Activated T-cell treated with anti-CD3 and anti-CD28 coated beads, Interleukin-2, amount 50 U/mL, for 4 hours (primary cell): ENCODE measurements at places on chromosomes 3 and 15. TPM values are rescaled to one million over a fixed set of nuclear protein-coding genes. Genes with fewer than 3 reads are reported as not detected.

DNA sequence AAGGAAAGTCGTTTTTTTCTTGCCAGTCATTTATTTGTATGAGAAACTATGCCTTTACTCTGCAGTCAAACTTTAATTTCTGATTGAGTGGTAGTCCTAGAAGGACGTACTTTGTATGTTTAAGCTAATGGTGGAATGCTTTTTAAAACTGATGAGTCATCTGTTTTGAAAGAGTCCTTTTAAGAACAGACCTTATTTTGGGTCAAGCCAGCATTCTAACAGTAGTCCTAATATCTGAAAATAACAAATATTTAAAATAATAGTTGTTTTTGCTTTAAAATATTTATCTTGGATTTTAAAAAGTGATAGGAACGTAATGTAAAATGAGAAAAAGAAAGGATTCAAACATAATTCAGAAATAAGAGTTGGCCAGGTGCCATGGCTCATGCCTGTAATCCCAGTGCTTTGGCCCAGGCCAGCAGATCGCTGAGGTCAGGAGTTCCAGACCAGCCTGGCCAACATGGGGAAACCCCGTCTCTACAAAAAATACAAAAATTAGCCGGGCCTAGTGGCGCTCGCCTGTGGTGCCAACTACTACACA lies 1.3 kb upstream of the LRRC58 start:
- no peak for DNase-seq

GRCh38 chr15:67064607-67065530 lies 533 bp upstream of the SMAD3 start:
- peak; percentile 24 for DNase-seq

DNA sequence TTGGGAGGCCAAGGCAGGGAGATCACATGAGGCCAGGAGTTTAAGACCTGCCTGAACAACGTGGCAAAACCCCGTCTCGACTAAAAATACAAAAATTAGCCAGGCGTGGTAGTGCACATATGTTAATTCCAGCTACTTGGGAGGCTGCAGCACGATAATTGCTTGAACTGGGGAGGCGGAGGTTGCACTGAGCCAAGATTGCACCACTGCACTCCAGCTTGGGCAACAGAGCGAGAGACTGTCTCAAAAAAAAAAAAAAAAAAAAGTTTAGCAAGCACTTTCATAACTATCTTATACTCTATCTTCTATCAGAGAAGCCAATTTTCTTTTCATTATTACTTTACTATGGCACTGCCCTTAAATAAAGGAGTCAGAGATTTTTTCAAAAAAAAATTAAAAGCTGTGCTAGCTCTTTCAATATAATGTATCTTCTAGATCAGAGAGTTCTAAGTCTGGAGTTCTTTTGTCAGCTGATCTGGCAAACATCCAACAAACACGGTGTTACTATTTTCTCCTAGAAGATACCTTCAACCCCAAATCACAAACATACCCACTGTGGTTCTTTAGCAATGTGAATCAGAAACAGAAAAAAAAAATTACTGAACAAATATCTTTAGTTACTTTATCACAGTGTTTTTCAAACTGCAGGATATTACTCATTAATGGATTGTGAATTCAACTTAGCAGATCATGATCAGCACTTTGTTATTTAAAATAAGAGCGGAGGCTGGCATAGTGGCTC lies 3.0 kb downstream of the ZNF770 start:
- DNase-seq: no peak

DNA sequence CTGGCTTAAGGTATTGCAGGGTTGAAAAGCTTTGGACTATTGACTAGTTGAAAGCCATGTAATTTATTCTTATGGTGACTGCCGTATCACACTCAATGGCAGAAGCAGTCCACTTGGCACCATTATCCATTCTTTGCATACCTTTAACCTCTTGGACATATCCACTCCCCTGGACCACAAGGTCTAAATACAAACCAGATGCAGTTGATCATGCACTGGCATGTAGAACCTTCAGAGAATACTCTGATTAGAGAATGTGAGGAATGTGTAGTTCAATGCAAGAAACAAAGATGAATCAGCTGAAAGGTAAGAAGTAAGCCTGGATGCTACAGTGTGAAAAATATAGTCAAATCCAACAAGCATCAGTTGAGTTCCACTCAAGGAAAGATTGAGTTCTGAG lies 93.1 kb downstream of the FRMD5 start:
- DNase-seq: no peak

GRCh38 chr3:10707400-10708215 lies 108.4 kb upstream of the SLC6A11 start:
- DNase-seq: no peak

DNA sequence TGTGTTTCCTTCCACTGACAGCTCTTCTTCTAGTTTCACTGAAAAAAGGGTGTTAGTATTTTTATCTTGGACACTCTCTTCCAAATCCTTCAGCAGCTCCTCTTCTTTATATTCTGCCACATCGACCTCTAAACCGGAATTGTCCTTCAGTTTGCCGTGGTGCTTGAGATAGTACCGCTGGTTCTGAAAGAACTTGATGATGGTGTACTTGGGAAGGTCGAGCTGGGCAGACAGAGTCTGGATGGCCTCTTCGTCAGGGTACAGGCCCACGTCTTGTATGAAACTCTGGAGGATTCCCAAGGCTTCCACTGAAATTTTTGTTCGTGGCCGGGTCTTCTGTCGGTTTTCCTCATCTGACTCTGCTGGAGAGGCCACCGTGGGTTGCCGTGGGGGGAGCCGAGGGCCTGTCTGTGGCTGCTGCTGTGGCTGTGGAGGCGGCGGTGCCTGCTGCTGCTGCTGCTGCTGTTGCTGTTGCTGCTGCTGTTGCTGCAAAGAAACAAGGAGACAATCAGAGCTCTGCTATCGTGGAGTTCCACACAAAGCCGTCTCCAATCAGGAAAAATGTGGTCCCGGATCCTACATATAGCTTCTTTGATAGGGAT lies 75.8 kb downstream of the SATB1 start:
- DNase-seq: no peak

DNA sequence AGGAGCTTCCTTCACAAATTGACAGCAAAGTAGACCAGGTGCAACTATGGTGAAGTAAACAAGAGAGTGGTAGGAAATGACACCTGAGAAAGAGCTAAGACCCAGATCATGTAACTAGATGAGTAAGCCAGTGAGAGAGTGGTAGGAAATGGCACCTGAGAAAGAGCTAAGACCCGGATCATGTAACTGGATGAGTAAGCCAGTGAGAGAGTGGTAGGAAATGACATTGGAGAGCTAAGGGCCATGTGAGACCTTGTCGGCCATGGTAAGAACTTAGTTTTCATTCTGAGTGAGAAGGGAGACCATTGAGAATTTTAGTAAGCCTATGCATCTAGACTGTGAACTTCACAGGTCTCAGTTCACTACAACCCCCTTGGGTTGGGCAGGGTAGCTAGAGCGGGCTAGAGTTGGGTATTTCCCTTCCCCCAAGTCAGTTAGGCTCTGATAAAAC lies 5.4 kb upstream of the SENP7 start:
- peak; percentile 8 for DNase-seq

- no peak for DNase-seq
Measured at GRCh38 chr3:99868311-99868646, 50.6 kb downstream of the CMSS1 start.

- no peak for DNase-seq
Measured at GRCh38 chr3:132629928-132630327, 29.7 kb downstream of the ACAD11 start.

DNA sequence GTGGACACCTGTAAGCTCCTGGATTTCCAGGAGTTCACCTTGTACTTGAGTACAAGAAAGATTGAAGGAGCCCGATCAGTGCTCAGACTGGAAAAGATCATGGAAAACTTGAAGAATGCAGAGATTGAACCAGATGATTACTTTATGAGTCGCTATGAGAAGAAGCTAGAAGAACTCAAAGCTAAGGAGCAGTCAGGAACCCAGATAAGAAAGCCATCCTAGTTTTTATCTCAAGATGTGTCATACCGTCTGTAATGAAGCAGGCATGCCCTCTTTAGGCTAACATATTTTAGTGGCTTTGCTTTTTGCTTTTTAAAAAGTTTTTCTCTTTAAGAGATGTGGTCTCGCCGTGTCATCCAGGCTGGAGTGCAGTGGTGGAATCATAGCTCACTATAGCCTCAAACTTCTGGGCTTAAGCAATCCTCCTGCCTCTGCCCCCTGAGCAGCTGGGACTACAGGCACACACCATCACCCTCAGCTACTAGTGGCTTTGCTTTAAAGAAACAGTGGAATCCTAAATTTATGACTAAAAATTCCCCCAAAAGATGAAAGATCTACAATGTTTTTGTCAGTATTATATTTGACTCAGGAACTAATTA lies 28.1 kb downstream of the EXOG start:
- no peak for DNase-seq

DNA sequence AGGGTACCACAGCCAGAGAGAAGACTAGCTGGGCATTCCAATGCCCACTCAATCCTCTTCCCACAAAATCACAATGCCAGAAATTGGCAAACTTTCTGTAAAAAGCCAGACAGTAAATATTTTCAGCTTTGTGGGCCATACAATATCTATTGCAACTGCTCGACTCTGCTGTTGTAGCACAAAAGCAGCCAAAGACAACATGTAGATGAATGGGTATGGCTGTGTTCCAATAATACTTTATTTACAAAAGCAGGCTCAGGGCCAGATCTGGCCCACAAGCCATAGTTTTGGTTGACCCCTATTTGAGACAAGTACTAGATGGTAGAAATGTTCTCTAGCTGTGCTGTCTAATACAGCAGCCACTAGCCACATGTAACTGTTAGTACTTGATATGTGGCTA lies 330.9 kb downstream of the ERC2 start:
- no peak for DNase-seq

DNA sequence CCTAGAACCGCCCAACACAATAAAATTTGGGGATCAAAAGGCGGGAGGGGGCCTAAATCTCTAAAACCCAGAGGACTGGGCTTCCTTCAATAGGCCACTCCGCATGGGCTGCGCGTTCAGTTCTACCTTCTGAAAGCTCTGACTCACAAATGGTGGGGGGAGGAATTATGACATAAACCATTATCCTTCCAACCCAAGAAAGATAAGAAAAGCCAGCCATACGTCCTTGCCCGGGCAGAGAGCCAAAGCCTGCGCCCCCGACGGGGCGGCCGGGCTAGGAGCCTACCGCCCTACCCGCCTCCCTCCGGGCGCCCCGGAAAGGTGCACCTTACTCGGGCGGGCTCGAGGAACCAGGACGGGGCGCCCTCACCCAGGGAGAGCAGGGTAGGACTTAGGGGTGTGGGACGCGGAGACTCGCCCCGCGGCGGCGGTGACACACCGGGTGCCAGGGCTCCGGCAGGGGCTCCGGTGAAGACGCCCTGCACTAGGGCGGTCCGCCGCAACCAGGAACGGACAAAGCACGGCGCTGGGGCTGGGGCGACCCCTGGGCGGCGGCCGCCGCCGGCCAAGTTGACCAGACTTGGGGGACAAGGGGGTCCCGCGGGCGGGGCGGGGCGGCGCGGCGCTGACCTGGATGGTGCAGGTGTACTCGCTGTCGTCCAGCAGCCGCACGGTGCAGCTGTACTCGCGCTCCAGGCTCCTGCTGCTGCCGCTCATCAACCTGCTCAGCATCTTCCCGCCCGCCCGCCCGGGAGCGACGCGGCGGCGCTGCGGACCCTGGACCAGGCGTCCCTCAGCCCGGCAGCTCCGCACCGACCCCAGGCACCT lies 534 bp downstream of the FRMD5 start:
- peak; percentile 27 for DNase-seq

- DNase-seq: no peak
Measured at GRCh38 chr3:48899273-48899672, 591 bp upstream of the SLC25A20 start.

- no peak for DNase-seq
Measured at GRCh38 chr3:23038471-23038870, 164.7 kb upstream of the UBE2E2 start.

DNA sequence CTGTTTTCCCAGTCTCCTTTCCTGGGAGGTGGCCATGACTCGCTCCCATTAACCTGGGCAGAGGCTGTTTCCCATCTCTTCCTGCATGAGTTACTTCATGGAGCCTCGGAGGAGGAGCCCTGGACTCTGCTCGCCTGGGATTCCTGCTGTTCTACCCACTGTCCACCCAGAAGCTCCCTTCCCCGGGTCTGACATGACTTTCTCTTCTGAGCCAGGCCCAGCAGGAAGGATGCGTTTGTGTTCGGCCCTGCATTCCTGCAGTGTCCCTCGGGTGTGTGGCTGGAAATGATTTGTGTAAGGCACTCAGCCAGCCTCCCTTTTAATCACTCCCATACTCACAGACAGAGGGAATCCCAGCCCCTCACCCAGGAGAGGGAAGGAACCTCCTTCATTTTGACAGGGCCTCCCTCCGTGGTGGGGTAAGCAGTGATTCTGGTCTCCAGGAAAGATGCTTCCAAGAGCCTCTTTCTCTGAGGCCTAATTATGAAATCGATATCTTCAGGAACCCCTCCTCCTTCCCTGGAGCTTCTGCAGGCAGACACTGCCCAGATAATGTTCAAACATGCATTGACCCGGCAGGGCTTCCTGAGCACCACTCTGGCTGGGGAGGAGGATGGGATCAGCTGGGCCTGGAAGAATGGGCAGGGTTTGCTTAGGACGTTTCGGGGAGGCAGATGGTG lies 41.6 kb upstream of the DLG1 start:
- DNase-seq: no peak

- no peak for DNase-seq
Measured at GRCh38 chr3:144128108-144128892, 156.7 kb downstream of the DIPK2A start.

DNA sequence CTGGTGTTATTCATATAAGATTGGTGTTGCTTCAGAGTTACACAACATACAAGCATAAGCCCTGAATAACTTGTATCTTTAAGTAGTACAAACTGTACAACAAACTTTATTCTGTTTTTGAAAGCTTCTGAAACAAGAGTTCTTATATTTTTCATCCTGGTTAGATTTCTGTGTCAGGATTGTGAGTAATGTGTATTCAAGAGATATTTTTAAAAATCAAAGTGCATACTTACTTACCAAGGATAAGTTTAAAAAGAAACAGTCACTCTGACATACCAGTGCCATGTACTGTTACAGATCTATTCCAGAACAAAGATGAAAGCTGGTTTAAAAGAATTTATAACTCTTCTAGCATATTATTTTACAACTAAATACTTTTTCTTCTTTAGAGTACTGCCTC lies 755.1 kb downstream of the ZPLD1 start:
- DNase-seq: no peak

DNA sequence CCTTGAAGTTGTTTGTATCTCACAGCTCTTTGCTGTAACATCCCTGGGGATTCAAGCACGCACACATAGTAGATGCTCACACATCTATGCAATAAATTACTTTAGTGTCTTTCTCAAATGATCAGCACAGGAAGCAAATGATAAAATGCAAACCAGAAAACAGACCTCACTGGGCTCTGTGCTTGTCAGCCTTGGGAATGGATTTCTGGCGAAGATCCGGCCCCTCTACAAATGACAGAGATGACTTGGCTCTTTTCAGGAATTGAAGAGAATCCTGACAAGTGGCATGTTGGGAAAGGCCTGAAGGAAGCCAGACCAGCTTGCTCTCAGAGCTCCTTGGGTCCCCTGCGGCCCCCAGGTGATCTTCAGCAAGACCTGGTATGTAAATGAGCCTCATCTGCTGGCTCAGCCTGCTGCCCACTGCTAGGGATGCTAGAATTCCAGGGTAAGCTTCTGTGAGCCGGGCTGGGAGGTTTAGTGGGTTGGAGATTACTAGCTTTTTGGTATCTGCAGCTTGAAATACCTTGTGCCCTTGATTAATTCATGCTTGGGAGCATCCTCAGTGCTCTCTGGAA lies 54.1 kb downstream of the LPP start:
- no peak for DNase-seq

- DNase-seq: no peak
Measured at GRCh38 chr3:178561239-178561638, 25.0 kb downstream of the KCNMB2 start.

The CCDC9B gene
- 0.25 TPM for total RNA-seq

The CACNA2D3 gene
- not detected for total RNA-seq

The PRRT3 gene
- 7.6 TPM for total RNA-seq

The KIF9 gene
- 3.2 TPM for total RNA-seq

The LRRC34 gene
- 0.35 TPM for total RNA-seq

The CNTN4 gene
- total RNA-seq: not detected

The MCF2L2 gene
- total RNA-seq: 1.4 TPM

The SENP8 gene
- total RNA-seq: 1.5 TPM
